ENCODE measurements at places on chromosomes 1 and 21. TPM values are rescaled to one million over a fixed set of nuclear protein-coding genes. Genes with fewer than 3 reads are reported as not detected.

DNA sequence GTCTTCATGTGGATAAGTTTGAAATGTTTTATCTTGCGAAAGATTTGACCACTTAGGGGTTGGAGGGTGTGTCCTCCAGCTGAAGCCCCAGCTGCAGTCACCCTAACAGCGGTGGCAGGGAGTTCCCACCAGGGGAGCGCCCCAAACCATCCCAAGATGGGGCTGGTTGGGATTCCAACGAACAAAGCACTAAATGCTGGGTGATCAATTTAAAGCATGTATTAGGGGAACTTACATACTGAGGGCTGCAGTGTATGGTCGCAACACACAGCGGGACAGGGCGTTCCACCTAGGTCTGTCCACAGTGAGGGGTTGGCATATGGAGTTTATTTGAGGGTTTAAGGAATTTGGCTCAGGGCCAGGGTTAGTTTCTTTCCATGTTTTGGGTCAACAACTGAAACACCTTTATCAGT lies 26.3 kb downstream of the SLC37A1 start:
- DNase-seq, result no peak

DNA sequence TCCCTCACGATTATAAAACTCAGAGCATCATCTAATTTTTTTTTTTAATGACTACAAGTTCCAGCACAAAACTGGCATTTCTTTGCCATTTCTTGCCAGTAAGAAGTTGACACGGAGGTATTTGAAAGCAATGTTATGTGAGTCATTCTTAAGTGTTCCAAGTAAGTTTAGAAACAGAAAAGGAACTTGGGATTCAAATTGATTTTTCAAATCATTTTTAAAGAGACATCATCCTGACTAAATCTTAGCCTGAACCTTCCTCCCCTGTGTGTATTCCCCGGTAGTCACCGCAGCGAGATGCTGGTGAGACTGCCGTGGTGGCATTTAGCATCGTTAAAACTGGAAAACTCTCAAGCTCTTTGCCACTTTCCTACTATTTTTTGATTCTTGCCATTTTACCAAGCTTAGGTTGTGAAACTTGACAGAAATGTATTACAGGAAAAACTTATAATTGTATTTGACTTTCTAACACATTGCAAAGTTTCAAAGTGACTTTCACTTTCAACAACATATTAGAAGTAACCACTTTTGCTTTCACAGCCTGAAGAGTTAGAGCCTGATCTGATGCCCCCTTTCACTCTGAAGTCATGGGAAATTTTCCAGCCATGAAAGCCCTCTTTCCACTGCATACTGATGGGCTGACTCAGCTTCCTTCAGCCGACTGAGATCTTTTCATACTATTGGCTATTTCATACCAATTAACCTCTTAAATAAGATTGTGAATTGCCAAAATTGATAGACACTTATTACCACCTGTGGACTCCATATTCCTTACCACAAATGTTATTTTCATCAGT lies 61.4 kb downstream of the OLFML2B start:
- DNase-seq, result no peak

S100A5 gene
- not detected for total RNA-seq

- DNase-seq, result no peak
Observed at GRCh38 chr21:28142697-28143096, 850.0 kb downstream of the LTN1 start.

- DNase-seq, result no peak
Observed at GRCh38 chr1:40633523-40633922, 32.0 kb downstream of the RIMS3 start.

AIM2 gene
- total RNA-seq, result 0.51 TPM

DNA sequence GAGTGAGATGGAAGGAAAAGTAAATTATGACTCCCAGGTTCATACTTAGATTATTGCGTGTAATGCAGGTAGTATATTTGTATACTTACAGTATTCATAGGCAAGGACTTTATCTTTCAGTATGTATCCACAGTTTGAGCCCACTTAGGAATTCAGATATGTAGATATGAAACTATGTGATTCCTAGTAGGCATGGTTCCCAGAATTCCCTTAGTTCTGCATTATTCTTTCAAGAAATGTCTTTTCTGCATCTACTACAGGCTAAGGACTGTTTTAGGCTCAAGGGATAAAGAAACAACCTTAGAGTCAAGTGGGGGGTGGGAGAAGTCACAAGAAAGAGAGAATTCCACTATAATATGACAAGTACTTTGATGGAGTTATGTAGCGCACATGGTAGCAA lies 13.8 kb downstream of the ANGPTL1 start:
- no peak for DNase-seq

DNA sequence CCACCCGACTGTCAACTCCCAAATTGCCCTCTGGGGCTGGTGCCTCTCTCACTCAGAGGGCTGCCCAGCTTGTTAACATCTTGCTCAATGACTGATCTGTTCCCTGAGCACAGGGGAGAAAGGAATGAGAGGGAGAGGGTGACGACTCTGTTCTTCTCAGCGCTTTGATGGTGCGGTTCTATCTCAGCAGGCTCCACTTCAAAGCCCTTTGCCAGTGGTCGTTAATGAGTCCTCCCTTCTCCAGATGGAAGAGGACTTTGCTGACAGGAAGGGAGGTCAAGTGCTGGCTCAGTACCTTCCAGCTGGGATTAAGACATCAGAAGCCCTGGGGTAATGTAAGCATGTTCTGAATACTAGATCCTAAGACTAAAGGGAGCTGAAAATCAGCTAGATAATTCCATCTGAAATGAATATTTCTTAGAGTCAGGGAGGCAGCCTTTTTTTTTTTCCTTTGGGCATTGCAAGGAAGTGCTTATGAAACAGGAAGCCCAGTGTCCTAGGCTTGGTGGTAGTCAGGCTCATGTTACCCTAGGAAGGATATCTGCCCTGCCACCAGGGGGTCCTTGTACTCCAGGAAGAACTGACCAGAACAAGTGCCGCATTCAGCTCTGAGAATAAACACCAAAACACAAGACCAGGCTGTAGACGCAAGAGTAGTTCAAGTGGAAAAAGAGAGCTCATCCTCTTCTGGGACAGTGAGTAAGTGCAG lies 4.7 kb downstream of the FMOD start:
- no peak for DNase-seq

- no peak for DNase-seq
Observed at GRCh38 chr1:4599951-4600481, 54.4 kb upstream of the AJAP1 start.

PPT1 gene
- 44.1 TPM for total RNA-seq

DNA sequence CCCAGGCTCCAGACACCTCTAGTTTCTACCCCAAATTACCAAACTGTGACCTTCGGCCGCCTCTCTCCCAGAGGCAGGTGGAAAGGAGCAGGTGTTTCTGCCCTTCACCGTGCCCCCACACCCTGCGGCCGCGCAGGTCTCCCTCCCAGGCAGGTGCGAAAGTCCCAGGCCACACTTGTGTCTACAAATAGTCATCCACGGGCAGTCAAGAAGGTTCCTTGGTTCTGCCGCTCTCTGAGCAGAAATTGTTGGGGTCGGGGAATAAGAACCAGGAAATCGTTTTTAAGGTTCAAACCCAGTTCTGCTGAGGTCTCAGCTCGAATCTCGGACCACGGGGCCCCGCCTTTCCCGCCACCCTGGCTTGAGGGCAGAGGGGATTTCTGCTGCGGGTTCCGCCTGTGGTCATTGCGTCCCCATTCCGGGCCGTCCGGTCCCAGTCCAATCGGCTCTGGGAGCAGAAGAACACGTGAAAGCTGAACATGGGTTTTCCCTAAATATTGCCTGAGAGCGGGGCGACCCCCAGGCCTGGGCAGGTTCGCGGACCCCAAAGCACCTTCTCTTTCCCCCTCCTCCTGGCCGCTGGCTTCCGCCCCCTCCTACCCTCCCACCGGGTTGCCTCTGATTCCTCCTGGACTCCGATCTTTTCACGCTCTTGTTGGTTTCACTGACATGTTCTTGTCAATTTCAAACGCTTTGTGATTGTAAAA lies 1.2 kb upstream of the ATF3 start:
- DNase-seq, result peak; percentile 73

DNA sequence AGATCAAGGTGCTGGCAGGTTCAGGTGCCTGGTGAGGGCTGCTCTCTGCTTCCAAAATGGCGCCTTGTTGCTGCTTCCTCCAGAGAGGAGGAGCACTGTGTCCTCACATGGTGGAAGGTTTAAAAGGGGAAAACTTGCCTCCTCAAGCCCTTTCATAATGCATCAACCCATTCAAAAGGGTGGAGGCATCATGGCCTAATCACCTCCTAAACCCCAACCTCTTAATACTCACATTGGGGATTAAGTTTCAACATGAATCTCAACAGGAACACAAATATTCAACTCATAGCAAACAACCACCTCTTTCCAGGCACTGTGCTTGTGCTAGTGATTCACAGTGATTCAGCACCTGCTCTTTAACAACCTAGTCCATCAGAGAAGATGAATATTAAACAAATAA lies 4.2 kb downstream of the S100A12 start:
- no peak for DNase-seq

SLAMF9 gene
- total RNA-seq, result not detected

GRCh38 chr21:42722808-42723473 lies 69.5 kb downstream of the PDE9A start:
- no peak for DNase-seq

LMO4 gene
- 44.3 TPM for total RNA-seq

DNA sequence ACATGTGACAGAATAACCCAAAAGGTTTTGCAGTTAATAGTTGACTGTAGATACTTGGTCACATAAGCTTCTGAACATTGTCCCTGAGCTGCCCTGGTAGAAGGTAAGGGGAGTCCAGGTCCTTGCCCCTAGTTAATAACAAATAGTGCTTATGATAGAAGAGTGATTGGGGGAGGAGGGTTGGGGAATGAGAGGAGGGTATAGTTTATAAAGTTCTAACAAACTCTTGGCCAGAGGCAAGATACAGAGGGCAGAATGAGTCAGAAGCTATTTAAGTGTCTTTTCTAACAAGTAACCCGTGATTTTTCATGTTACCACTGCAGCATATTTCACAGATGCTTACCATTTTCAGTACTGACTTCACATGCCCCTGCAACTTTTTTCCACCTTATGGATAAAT lies 26.7 kb upstream of the MYOCOS start:
- no peak for DNase-seq

GRCh38 chr1:85582687-85583591 lies 2.4 kb downstream of the CCN1 start:
- DNase-seq, result no peak

CSMD2 gene
- total RNA-seq, result 0.32 TPM

OR2L2 gene
- total RNA-seq, result not detected

DNA sequence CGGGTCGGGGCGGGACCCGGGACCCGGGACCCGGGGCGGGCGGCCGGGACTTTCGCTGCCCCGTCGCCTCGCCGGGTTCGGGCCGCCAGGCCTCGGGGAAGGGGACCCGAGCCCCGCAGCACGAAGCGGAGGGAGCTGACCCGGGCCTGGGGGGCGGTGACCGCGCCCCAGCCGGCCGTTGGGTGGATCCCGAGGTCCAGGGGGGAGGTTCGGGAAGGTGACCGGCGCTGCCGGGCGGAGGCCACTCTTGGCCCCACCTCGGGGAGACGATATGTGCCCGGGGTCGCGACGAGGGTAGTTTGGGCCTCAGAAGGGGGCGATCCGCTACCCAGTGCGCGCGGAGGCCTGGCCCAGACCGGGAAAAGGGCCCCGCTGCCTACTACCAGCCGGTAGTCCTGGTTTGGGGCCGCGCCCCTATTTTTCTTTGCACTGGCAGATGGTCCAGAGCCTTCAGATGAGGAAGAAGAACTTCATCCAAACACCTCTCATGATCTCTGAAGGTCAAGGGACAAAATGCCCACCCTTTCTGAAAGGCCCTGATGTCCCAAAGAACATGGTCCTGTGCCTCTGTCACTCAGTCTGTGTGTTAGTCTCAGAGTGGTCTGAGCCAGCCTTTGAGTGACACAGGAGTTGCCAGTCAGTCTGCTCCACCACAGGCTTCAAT lies 766 bp downstream of the AGO4 start:
- peak; percentile 82 for DNase-seq

DNA sequence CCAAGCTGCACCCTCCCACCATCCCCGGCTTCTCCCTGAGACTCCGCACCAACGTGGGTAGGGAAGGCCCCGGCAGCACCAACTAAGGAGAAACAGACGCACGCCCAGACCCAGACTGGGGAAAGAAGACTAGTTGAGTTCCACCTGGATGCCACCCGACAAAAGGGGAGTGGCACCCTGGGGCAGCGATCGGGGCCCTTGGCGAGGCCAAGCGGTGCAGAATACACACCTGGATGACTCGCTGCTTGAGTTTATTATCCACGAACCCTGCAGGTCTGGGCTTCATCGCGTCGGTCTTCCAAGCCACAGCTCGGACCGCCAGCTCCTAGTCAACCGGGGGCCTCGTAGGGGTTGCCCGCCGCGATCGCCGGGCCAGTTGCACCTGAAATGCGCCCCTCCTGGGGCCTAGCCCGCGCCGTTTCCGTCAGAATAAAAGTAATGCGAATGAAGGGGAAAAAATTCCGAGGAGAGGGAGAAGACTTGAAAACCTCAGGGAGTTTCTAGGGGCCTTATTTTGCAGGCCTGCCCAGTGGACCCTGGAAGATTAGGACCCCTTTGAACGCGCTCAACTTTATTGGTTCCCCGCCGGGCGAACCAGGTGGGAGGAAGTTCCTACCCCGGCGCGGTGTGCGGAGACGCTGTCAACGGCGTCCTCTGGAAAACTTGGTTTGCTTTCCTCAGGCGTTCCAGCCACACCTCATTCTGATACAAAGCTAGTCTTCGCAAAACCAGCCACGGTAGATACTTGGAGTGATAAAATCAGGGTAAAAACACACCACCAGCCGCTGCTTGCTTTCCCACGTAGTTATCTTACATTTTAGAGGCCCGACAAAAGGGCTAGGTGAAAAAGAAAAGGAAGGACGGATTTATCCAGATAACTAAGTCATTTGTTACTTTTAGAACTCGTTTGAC lies at the start of gene NVL:
Gene NVL (minus strand): TSS at position 331 of the 912 bp plus-strand sequence. CDS start 45 bp downstream, at position 286.
- DNase-seq, result peak; percentile 90

- no peak for DNase-seq
Observed at GRCh38 chr1:219076326-219076937, 97.2 kb upstream of the LYPLAL1 start.

CROCC gene
- 6.5 TPM for total RNA-seq

GRCh38 chr1:101479945-101480344 lies 243.1 kb downstream of the S1PR1 start:
- no peak for DNase-seq

DNA sequence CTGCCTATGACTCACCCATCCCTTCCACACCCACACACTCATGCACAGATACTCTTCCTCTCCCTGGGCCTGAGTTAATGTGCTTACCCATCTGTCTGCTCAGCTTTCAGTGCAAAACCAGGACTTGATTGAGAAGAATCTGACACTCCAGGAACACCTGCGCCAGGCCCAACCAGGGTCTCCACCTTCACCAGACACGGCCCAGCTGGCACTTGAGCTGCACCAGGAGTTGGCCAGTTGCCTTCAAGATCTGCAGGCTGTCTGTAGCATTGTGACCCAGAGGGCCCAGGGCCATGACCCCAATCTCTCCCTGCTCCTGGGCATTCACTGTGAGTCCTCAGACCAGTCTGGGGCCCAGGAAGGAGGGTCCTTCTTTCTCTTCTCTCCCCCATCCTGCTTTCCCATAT lies 3.5 kb upstream of the SH3BGRL3 start:
- no peak for DNase-seq

GRCh38 chr1:160631983-160632625 lies 14.7 kb downstream of the SLAMF1 start:
- no peak for DNase-seq

GRCh38 chr1:31447210-31447609 lies 34.2 kb downstream of the SERINC2 start:
- DNase-seq, result no peak

Measured in Right ventricle myocardium inferior (tissue), 1 donor.